NCI-H1417 (cell line): ENCODE measurements at places on chromosomes 2 and 18.

DNA sequence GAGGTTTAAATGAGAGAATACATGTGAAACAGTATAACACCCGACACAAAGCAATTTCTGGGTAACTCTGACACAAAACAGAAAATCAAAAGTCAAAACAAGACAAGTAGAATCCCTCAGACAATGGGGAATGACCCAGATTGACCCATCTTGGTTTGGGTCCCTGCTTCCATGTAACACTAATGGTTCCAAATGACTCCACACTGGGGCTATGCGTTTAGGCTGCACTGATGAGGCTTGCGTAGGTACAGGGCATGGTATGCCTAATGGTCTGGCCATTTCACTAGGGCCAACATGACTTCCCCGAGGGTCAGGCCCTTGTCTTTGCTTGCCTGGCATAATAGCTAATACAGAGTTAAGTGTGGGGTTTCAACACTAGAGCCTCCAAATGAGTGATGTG lies 27.2 kb upstream of the NFE2L2 start:
- no peak for DNase-seq

DNA sequence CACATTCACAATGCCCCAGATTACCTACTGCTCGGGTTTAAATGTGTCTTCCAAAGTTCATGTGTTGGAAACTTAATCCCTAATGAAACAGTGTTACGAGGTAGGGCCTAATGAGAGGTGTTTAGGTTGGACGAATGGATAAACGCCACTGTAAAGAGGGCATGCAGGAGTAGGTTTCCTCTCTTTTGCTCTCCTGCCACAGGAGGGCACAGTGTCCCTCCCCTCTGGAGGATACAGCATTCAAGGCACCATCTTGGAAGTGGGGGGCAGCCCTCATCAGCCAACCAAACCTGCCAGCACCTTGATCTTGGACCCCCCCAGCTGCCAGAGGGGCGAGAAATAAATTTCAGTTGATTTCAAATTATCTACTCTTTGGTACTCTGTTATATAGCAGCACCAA lies 103.5 kb downstream of the TSHZ1 start:
- DNase-seq: no peak

GRCh38 chr18:2390158-2390557 lies 181.1 kb downstream of the METTL4 start:
- DNase-seq: no peak

GRCh38 chr2:85156153-85156552 lies 23.0 kb downstream of the TCF7L1 start:
- no peak for DNase-seq

DNA sequence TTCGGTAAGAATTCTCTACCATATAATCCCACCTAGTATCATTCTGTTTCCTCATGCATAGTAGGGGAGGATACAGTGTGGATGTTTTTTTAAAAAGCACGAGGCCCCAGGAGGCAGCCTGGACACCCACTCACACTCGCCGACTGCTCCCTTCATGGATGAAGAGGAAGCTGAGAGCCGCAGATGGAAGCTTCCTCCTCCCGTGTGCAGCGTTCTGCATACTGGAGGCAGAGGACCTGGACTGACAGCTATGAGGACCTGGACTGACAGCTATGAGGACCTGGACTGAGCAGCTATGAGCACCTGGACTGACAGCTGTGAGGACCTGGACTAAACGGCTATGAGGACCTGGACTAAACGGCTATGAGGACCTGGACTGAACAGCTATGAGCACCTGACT lies 234.4 kb downstream of the NDUFA10 start:
- DNase-seq: no peak

DNA sequence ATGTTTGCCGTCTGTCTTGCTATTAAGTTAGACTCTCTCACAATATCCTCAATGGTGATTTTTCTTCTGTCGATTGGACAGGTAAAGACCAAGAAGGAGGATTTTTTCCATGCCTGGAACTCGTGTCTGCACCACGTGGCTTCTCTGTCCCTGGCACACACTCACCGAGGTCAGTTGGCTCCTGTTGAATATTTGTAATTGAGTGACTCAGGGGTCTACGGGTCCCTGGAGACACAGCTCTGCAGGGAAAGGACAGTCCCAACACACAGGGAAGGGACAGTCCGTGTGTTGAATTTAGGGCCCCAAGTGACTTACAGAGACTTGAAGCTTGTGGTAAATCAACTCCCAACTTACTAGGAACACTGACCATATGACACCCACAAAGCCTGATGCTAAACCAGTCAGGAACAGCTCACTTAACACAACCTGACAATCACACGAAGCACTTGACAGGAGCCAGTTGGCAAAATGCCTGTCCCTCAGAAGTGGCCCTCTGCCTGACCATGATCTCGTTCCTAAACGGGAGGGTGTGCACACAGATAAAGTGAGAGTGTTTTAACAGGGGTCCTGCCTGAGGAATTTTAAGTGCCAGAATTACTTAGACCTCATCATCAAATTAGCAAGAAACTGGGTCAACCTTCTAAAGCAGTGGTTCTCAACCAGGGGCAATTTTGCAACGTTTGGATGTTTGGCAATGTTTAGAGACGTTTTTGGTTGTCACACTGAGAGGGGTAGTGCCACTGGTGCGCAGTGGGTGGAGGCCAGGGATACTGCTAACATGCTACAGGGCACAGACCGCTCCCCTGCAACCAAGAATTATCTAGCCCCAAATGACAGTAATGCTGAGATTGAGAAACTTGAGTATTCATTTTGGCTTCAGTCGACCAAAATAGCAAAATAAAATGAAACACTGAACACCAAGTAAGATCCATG lies 88.9 kb upstream of the BCL2L11 start:
- no peak for DNase-seq

- no peak for DNase-seq
These were observed 7.7 kb upstream of the ARHGEF4 start for GRCh38 chr2:130829015-130829414.

DNA sequence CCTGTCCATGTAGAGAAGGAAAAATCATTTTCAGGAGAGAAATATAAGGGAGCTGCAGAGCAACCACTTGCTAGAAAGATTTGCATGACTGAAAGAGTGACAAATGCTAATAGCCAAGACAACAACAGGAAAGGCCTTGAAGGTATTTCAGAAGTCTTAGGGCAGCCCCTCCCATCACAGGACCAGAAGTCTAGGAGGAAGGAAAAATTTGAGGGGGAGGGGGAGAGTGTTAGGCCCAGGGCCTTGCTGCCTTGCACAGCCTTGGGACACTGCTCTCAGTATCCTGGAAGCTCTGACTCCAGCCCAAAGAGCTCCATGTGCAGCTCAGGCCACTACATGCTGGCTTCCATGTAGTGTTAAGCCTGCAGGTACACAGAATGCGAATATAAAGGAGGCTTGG lies 266.9 kb downstream of the GLI2 start:
- no peak for DNase-seq
